GM12865 (cell line): ENCODE measurements at places on chromosomes 12 and 14.
A peak's percentile ranks its signal among the peaks of the same experiment; 100 is the strongest.

GRCh38 chr14:70971560-70971959, 64.3 kb downstream of the PCNX1 start:
- DNase-seq, result no peak

GRCh38 chr12:60101715-60102114, 505.9 kb downstream of the SLC16A7 start:
- no peak for DNase-seq

DNA sequence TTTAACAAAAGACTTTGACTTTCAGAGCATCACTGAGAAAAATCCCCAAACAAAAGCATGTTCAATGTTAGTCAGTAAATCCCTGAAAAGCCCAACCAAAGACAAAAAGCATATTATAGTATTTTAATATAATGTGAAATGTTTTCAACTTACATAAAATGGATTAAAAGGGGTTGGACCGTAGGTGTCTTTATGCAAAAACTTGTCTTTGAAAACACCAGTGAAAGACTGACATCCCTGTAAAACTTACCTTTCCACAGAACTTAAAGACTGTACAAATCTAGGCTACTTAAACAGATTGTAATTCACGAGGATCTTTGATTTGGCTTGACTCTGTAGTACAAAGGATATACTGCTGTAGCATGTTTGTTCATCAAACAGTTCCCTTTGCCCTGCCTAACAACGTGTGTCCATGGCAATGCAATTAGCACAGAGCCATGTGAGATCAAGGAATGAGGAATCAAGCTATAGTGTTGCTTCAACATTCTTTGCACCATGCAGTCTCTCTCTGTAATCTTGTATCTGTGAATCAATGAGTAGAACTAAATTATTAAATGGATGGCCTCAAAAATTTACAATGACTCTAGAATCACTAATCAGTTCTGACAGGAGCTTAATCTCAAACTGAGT, 138.5 kb upstream of the SYT1 start:
- no peak for DNase-seq

DNA sequence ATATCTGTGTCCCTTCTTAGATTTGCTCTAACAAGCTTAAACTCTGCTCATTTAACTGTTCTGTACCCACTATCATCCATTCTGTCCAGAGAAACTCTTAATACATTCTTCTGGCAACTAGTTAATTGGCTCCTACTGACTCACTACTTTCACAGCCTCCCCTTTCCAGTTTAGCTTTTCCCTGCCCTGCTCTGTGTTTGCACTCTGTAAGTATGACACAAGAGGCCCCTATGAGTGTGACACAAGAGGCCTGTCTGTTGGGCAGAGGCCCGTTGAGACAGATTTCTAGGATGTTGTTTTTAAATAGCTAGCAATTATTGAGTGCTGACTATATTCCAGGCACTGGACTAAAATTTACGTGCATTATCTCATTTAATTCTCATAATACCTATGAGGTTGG, 246.0 kb upstream of the DAAM1 start:
- no peak for DNase-seq

DNA sequence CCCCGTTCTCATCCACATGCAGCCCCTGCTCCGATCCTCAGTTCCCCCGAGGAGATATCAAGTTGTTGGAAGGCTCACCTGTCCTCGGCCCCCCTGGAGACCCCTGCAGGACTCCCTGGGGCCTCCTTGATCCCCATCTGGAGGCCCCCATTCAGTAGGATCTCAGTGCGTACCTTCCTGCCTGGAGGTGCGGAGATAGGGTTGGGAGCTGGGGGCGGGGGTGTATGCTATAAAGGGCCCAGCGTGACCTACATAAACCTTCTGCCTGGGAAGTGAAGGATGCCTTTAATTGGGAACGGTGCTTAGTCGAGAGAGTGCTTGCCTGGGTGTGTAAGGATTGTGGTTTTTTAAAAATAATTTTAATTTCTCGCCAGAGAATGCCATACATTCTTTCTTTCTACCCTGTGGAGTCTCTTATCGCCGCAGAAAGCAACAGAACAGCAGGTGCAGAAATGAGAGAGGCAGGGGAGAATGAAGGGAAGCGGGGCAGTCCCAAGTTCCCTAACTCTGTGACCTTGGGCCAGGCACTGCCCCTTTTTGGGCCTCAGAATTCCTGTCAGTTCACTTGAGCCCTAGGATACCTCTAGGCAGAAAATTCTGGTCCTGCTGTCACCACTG, 153.7 kb downstream of the TSPAN9 start:
- no peak for DNase-seq

- DNase-seq, result no peak
Observed at GRCh38 chr14:38629412-38629811, 373.5 kb upstream of the CLEC14A start.

DNA sequence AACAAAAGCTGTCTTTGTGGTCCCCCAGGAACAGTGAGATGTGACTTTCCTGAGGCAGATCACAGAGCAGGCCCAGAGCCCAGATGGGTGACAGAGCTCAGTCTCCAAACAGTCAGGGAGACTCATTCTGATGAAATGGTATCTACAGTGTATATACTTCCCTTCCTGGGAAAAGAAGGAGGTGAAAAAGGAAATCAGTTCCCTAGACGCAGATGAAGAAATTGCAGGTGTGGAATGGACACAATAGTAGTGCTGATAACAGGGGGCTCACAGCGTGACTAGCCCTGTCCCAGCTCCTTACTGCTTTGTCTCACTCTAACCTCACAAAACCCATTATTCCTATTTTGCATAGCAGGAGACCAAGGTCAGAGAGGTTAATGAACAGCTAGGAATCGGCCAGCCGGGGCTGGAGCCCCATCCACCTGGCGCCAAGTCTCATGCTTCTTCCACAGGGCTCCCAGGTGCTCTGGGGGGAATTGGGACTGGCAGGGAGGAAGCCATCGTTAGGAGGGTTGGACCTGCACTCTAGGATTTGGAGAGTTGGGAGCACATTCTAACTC, 11.9 kb downstream of the KCNH3 start:
- DNase-seq, result no peak

GRCh38 chr14:104877806-104878550, 12.9 kb downstream of the CEP170B start:
- no peak for DNase-seq

- peak; percentile 72 for DNase-seq
Observed at GRCh38 chr14:93906341-93907329, 20.5 kb upstream of the FAM181A start.

DNA sequence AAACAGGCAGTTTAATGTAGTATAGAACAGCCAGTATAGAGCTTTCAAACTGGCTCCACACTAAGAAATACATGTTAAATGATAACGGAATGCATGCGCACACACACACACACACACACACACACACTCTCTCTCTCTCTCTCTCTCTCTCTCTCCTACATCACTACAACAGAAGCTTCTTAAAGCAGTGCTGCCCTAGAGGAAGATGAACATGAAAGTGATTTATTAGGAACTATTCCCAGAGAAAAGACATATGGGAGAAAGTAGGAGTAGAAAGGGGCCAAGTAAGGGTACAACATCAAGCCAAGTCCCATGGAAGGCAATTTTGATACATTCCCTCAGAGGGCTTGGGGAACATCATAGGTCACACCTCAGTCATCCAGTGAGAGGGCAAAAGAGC, 16.4 kb upstream of the DHRS4 start:
- no peak for DNase-seq

- no peak for DNase-seq
Observed at GRCh38 chr12:120905856-120906384, 1.8 kb upstream of the SPPL3 start.

DNA sequence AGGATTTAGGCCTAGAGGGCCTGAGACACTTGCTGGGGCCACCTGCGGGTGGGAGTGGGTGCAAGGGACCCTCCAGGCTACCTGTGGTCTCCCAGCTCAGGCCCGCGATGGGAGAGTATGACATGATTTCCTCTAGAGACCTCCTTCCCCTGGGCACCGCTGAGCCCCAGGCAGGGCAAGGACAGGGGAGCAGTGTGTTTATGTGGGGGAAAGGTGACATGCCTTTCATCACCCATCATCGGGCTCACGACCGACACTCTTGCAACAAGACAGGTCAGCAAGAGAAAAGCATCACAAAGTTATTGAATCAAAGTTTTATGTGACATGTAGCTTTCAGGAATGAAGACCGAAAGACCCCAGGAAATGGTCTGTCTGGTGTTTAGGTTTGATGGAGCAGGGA, 19.9 kb downstream of the SH2B3 start:
- no peak for DNase-seq

- no peak for DNase-seq
Observed at GRCh38 chr14:79551523-79551922, 659.8 kb downstream of the DIO2 start.

GRCh38 chr14:24062216-24062980, 9.0 kb upstream of the CPNE6 start:
- DNase-seq, result no peak

DNA sequence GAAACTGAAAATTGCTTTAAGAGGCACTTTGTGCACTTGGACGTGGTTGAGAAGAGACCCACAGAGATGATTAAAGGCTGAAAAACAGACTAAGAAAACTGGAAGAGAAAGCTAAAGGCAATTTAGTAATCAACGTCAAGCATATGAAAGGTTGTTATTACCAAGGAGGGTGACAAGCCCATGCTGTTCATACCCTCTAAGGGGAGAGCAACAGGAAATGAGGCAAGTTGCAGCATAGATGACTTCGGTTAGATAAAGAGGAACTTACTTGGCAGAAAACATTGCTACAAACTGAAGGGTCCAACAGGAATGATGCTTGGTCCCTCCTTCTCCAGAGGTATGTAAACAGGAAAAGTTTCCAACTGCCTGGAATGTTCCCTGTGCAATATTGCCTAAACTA, 107.8 kb downstream of the DUSP6 start:
- peak; percentile 22 for DNase-seq

GRCh38 chr12:6061660-6062059, 62.8 kb downstream of the VWF start:
- DNase-seq, result no peak

DNA sequence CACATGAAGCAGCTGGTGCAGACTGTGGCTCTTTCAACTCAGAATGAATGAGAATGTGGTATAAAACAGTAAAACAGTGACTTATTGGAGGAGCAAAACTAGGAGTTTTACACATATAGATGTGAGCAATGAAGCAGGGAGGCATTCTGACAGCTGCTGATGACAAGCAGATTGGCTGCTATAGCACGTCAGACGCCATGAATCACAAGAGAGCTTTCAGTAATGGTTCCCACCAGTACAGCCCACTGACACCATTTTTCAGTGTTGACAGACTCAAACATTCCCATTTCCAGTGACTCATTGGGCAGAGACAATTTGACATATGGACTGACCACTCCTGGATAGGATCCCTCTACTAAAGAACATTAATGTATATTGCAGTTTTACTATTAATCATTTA, 24.6 kb upstream of the FSCB start:
- no peak for DNase-seq

DNA sequence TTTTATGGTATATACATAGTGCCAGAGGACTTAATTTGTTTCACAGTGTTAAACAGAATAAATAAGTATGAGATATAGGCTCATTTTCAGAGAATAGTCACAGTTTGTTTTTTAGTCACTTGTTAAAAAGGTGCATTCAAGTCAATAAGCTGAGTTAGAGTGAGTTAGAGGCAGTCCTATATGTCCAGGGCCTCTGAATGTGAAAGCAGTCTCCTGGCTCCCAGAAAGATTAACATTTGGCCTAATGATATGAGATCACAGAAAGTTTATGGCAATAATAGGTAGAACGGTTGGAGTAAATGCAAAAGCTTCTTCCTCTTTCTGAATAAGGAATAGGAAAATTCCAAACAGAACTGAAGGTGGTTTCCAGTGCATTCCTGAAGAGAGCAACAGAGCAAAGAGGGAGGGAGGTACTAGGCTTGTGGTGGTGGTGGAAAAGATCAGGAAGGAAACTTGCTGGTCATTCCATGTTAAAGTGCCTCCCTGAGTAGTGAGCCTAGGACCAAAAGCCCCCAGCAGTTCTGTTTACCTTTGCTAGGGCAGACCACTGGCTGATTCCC, 54.4 kb downstream of the SLC38A4 start:
- no peak for DNase-seq

DNA sequence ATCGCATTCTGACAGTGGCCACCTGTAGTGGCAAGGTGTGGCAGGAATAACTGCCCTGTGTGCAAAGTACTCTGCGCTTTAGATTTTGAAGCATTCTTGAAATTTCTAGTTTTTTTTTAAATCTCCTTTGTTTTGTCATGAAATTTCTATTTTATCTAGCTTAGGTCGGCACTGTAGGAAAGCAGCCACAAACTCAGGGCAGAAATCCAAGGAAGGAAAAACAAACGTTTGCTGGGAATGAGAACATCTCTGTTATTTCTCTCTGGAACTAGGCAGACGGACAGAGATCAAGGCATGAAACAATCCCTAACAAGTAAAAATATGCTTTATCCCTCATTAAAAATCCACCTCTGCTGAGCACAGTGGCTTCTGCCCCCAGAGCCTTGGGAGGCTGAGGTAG, 1.3 kb upstream of the NR2C1 start:
- DNase-seq, result no peak

DNA sequence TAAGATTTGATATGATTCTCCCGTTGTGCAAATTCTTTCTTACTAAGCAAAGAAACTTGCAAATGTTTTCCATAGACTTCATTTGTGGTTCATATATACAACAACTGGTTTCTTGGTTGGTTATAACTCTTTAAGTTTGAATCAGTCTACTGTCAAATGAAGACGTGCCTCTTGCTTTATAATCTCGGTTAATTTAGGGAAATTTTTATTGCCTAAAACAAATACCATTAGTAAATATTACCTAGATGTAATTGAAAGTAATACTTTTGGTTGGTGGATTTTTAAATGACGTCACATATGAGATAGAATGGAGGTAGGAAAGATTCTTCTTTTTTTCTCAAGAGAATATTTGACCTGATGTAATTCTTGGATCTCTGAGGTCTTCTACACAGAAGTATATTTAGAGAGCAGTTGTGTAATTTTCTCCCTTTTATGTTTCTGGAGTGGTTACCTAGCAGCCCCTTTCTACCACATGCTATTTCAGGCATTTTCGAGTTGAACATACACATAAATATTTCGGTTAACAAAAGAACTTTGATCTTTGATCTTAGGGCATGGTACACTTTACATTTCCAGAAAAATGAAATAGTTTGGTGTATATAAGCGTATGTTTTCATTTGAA, 1.7 kb downstream of the ATF7IP start:
- peak; percentile 86 for DNase-seq

DNA sequence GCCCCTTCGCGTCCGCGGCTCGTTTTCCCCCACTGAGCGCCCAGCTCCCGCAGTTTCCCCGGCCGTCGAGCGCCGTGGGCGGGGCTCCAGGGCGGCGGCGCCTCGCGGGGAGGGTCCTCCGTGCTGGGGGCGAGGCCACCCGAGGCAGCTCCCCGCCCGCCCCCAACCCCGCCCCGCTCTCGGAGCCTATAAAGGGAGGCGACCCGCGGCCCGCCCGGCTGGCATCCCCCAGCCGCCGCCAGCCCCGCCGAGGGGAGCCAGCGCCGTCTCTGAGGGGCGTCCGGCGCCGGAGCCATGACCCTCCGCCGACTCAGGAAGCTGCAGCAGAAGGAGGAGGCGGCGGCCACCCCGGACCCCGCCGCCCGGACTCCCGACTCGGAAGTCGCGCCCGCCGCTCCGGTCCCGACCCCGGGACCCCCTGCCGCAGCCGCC, at the start of gene TAMALIN:
TSS of gene TAMALIN (plus strand) at position 221 of the 432 bp plus-strand sequence. CDS start at position 295, 74 bp downstream.
- no peak for DNase-seq
